ENCODE measurements at places on chromosomes 11 and 22.

- DNase-seq, result no peak
Observed at GRCh38 chr11:109756521-109756920, 334.5 kb downstream of the C11orf87 start.

- no peak for DNase-seq
Observed at GRCh38 chr11:22577854-22578253, 47.8 kb downstream of the FANCF start.

DNA sequence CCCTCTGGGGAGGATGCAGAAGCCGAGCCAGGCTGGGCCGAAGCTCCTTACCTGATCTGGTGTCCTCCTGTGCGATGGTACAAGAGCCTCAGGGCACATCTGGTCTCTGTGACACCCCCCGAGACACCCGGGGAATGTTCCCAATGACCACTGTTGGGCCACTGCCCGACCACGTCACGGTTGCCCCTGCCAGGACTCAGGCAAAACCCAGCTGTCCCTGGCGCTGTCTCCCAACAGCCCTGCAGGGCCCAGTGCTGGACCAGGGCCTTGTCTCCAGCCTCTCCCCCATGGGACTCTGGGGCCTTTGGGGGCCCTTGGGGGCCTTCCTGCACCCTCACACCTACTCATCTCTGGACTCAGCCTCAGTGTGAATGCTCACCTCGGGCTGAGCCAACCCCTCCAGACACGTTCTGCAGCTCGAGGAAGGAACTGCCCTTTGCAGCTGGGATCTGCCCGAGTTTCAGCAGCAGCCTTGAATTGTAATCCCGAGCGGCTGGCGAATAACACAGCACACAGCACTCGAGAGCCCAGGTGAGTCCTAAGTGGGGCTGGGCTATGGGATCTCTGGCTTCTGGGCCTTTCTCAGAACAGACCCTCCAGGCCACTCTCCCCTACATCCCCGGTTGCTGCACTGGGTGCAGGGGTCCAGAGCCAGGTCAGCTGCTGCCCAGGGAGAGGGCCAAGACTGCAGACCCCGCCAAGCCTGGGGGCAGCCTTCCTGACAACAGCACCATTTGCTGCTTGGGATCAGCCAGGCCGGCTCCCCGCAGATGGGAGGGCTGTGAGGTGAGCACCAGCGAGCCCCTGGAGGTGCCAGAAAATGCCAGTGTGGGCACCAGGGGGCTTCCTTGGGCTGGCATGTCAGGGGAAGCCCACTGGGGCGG is 39.8 kb downstream of the RTN4R start:
- no peak for DNase-seq

DNA sequence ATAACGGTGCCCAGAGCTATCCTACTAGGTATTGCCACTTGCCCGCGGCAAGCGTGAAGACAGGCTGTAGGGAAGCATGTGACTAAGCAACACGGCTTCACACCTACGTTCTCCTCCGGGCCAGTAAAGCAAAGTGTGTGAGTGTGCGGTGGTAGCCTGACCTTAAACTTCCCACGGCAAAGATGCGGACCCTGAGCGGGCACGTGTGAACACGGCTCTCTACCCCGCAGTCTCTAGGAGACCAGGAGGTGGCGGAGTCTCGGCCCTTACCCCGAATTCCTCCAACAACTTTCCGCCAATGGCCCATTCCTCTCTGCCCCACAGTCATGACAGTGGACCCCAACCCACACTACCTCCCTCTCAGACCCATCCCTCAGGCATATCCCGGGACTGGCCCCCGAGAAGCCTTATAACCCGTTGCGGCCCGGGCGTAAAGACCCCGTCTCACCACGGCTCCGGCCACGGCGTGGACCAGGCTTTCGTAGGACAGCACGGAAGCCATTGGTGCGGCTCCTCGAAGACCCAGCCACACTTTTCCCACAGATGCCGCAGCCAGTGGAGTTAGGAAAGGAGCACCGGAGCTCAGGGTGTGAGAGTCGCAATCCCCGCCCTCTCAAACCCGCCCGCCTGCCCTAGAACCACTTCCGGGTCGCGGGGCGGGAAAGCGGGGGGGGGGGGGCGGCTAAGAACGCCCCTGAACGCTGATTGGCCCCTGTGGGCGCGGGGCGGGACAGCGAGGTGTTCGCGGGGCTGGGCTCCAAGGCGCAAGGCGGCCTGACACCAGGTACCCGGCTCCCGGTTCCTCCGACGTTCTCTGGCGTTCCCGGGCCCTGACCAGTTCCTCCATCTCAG is at the start of gene SLC25A17:
SLC25A17 (minus strand) TSS at position 600 of the 852 bp plus-strand sequence; CDS start at position 502, 98 bp downstream.
- DNase-seq, result peak; percentile 91

DNA sequence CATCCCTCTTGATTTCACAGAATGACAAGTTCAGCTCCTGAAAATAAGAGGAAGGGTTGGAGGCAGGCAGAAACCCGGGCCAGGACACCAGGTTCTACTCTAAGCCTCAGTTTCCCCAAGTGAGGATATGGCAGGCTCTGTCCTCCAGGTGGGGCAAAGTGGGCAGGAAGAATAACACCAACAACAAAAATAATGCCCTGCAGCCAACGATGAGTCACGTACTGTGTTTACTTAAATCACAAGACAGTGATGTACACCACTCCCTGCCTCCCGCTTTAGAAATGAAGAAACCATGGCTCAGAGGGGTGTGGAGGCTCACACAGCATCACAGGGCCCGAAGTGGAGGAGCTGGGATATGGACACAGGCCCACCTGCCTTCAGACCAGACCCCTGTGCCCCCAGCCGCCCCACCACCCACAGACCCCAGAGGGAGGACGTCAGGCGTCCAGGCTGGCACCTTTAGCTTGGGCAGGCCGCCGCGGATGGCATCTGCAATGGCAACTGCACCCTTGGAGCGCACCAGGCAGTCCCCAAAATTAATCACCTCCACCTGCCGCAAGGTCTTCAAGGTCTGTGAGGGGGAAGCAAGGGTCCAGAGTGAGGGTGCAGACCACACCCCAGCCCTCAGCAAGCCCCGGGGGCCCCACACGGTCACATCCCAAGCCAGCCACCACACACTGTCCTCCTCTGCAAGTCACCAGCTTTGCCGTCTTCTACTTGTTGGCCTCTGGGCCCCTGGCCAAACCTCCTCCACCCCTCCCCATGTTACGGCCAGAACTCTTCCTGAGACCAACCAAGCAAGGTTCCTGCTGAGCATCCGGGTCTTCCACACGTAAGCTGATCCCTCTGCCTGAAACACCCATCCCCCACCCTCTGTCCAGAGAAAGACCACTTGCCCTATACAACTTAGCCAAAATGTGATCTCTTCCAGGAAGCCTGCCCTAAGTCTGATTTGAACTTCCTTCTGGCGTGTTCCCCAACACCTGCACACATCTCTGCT is 15.8 kb upstream of the CHADL start:
- DNase-seq, result no peak

DNA sequence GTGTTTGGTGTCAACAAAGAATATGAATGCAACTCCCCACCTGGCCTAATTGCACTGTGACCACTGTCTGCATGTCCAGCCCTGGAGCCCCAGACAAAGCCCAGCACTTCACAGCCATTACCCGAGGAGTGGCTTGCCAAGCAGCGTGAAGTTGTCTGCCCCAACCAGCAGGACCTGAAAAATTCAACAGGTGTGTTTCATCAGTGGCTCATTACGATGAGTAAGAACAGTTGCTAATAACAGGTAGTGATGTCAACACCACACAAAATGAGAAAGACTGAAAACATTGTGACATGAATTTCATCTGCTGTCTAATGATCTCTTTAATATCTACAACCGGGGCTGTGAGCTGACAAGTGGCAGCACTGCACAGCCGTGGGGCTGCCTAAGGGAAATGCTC is 10.3 kb downstream of the MRPL21 start:
- DNase-seq, result no peak

DNA sequence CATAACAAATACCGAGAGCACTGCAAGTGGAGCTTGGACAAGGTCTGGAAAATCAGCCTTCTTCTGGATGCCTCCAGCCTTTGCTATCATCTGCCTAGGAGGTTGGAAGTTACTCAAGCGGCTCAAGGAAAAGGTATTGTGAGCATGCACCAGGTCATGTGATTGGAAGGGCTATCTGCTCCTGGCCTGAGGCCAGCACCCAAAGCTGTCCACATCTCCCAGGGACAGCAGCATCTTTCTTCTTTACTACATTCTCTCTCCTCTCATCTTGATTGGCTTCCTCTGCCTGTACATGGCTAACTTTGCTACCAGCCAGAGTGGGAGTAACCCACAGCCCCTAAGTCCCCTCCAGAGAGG is 44.2 kb upstream of the AMPD3 start:
- no peak for DNase-seq

GRCh38 chr11:69012092-69013008 is 696 bp downstream of the MRGPRF start:
- DNase-seq, result no peak

DNA sequence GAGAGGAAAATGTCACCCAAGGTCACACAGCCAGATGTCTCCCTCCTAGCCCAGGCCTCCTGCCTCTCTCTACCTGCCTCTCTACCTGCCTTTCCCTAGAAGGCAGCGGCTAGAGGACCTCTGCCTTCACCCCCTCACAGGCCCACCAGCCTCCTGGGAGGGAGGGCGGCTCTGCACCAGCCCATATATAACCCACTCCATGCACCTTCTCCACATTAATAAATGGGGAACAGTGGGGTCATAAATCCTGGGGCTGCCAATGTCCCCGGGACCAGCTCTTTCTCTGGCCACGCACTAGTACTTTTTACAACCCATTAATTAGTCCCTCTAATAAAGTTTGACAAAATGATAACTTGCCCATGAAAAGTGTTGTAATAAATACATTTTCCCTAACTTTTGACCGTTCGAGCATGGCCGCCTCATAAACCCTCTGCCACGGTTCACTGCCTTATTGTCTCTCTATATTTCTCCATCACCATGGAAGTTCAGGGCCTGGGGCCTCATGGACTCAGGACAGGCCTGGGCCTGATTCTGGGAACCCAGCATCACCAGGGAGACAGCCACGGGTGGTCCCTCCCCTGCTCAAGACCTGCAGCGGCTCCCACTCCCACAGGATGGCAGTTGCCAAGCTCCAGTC is 102.1 kb downstream of the MN1 start:
- no peak for DNase-seq

GRCh38 chr22:25027959-25028840 is 75.7 kb downstream of the KIAA1671 start:
- DNase-seq, result no peak

DNA sequence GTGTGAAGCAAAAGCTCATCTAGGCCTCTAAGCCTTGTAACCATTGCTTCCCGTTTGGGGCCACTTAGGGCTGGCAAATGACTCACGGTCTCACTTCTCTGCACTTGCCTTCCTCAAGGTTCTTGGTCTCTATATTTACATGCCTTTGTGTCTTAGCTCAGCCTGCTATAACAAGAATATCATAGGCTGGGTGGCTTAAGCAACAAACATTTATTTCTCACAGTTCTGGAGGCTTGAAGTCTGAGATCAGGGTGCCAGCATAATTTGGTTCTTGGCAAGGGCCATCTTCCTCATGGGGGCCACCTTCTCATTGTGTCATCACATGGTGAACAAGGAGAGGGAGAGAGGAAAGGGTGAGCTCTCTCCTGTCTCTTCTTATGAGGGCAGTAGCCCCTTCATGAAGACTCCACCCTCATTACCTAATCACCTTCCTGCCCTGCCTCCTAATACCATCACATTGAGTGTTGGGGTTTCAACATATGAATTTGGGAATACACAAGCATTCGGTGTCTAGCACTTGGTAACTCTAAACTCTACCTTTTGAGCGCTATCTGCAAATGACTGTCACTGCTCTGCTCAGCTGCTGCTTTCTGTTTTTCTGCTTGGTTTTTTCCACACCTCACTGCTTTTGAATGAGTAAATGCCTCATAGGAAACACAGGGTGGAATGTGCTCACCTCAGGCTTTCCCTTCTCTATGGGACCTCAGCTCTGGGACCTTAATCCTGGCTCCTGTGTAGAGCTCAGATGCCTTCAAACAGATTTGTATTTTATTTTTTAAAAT is 16.2 kb upstream of the ME3 start:
- no peak for DNase-seq

DNA sequence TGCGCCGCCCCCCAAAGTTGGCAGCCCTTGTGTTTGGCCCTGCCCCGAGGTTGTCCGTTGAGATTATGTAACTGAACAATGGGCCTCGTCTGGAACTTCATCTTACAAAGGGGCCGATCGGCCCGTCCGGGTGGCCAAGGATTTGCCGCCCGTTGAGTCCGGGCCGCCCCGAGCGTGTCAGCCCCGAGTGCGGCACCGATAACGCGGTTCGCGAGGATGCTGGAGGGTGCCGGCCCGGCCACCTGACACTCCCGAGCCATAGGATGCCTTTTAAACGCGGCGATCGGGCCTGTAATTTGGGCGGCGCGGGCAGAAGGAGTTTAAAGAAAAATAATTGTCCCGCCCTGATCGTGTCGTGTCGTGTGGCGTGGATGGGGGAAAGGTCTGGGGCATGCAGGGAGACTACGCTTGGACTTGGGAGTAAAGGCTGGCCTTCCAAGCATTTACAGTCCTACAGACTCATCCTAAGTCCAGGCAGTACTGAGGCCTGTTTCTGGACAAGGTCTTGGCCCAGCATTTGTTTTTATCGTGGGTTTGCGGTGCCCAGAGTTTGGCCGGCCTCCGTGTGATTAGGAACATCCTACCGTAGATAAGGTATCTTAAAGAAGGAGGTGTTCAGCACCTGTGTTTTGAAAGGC is 1.3 kb downstream of the WEE1 start:
- no peak for DNase-seq

GRCh38 chr11:44950625-44951476 is at the start of gene TP53I11:
TP53I11 (minus strand) TSS chr11:44950883; CDS start chr11:44938335, 12,548 bp downstream.
- DNase-seq, result peak; percentile 41

Data from CD4-positive, alpha-beta T cell treated with Interleukin-6 at 100 ng/mL for 8 hours (primary cell).